NCI-H2171 (cell line): ENCODE measurements at places on chromosomes 4 and X.

- no peak for DNase-seq
These were observed 38.0 kb downstream of the CCNG2 start for GRCh38 chr4:77194989-77195388.

DNA sequence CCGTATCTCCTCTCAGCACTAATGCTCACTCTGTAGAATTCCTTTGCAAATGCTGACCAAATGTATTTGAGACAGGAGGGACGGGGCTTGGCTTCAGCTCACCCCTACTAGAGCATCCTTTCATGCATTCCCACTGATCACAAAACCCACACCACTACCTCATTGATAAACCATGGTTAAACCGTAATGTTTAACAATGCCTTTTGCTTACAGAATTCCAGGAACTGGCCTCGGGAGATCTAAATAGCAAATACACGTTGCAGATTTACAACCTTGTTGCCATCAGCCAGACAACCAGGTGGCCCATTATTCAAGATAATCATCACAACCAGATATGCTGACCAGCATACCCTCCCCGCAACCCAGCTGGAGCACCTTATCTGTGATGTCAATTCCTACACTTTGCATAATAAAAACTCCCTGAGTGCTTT, 391.9 kb downstream of the KCTD8 start:
- no peak for DNase-seq

- DNase-seq, result no peak
These were observed 17.8 kb downstream of the DKK2 start for GRCh38 chr4:107018344-107018735.

DNA sequence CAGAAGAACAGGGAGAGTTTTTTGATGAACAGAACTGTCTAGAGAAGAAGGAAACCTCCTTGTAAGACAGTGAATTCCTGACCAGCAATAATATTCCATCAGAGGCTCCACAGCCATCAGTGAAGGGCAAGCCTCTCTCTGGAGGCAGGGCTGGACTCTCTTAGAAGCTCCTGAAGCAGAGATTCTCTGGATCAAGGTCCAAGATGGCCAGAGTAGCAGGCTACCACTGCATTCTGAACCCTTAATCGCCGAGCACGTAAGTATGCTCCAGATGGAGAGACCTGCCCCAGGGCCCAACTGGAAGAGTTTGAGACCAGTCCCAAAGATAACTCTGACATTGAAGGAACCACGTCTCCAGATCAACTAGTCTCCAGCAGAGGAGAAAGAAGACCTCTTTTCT, 16.4 kb downstream of the GABRE start:
- DNase-seq, result no peak

DNA sequence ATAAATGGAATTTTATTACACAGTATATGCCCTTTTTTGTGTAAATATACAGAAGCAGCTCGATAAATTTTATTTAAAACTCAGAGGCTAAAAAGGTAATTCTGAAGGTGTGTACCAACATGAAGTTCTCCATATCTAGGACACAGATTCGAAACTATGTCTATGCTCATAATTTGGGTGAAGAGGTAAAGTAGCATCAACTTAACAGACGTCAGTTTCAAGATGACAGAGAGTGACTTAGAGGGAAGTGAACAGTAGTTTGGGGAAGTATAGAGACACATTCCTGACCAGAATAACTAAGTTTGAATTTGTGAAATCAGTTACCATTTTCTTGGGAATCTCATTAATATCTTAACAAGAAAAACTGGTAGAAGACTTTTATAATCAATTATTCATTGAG, 2493.3 kb downstream of the ARAP2 start:
- no peak for DNase-seq

GRCh38 chrX:67787196-67787595, 243.4 kb downstream of the AR start:
- no peak for DNase-seq

GRCh38 chr4:185638548-185639301, 103.4 kb upstream of the PDLIM3 start:
- DNase-seq, result no peak

DNA sequence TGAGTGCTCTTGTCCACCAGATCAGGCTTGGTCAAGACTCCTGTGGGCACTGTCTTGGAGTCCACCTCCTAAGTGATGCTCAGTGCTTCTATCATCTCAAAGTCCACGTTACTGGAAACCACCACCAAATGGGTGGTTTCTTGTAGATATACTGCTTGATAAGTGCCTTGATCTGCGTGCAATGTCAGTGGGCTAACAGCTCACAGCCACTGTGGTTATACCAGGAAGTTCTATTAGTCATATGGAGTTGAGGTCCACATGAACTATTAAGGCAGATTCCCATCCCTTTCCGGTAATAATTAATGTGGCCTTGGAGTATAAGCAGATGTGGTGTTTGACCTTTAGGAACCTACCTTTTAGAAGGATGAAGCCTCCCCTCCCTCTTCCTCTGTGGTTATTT, 161.9 kb downstream of the ZNF518B start:
- DNase-seq, result no peak

- no peak for DNase-seq
These were observed 63.7 kb upstream of the FMR1 start for GRCh38 chrX:147847999-147848398.

DNA sequence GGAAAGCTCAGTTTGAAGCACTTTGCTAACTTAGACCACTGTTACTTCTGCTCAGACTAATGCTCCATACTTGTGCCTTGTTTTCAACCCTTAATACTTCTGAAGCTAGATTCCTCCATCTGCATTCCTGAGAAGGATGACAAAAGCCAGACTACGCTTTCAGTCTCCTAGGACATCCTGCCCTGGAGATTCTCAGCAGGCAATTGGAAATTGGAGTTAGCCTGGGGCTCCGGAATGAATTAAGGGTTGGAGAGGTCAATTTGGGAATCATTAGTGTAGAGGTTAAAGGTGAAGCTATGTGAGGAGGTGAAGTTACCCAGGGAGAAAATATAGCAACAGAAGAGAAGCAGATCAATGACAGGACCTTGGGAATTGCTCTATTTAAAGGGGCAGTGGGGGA, 215.9 kb upstream of the MBNL3 start:
- DNase-seq, result no peak

DNA sequence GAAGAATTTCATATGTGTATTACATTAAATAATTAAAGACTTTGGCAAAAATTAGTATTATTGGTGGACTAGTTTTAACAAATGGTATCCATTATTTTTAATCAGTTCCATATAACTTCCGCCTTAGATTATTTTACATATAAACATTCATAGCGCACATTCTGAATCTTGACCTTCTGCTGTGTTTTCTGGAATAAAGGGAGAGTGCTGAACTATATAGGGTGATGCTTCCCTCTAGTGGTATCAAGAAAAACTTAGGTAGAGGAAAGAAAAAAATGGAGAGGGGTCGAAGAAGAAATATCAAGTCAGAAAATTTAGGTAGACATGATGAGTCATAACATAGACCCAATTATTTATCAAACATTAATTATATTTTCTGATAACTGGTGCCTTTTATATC, 155.6 kb upstream of the PACRGL start:
- no peak for DNase-seq

GRCh38 chrX:39935411-39936064, 162.2 kb downstream of the BCOR start:
- DNase-seq, result no peak

DNA sequence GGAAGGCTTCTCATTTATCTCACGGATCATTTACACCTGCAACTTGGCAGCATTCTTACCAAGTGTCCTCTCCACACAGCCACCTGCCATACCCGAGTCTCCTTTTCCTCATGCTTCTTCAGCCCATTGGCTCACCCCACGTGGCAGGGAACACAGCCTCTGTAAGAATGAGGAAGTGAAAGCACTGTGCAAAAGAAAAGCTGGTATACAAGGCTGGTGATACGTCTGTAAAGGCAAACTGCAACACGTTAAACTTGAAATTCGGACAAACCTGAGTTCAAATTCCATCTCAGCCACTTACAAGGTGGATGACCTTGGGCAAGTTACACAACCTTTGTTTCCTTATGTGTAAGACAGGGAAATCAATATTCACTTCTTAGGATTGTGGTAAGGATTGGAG, 164.0 kb upstream of the RASGEF1B start:
- no peak for DNase-seq

DNA sequence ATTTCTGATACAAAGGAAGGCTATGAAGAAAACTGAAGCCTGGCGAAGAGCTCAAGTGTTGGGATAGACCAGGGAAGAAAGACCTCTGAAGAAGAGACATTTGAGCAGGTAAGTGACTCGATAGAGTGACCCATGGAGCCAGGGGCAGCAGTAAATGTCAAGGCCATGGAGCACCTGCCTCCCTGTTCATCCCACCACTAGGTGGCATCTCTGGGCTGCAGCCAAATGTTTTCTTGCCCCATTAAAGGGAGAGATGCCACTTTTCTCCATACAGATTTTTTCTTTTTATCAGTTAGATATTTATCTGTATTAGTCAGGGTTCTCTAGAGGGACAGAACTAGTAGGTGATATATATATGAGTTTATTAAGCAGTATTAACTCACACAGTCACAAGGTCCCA, 4.9 kb upstream of the ZNF81 start:
- peak; percentile 15 for DNase-seq

DNA sequence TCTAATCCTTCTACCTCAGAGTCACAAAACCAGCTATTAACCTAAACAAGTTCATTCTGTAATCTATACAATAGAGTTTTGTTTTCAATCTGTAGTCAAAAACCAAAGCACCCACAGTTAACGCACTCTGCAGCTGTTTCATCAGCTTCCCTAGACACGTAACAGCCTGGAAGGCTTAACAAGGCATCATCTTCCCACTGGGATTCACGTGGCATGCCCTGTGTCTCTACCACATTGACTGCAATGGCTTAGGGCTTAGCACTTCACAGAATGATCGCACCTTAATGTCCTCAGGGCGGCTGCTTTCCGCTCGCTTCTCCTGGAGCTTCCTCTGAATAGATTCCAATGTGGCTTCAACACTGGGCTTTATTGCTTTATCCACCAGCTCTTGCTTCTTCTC, 49.7 kb upstream of the NAP1L5 start:
- no peak for DNase-seq

DNA sequence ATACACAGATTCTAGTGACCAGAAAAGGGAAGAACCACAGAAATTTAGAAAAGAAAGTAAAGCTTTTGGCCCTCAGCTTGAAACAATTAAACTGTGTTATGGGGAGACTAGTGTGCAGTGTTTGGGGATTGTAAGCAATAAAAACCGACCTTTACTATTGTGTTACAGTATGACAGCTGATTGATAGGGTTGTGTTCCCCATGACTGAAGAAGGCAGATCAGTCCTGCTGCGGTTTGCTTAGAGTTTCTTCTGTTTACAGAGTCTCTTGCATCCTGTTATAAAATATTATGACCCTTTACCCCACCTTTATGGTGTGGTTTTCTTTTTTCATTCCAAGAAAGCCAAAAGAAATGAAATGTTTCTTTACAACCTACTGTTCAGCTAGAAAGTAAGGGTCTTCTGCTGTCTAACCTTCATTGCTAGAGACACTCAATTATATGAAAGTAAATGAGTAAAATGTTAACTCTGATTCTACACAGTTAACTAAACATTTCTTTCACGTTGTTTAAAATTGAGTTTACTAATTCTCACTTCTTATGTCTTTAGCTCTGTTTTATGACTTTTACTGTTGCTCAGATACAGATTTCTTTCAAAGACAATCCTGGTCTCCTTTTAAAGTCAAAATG, 18.1 kb downstream of the CHIC1 start:
- no peak for DNase-seq

GRCh38 chrX:23666282-23666681, 1.0 kb upstream of the PRDX4 start:
- no peak for DNase-seq

GRCh38 chr4:4776335-4776734, 83.1 kb upstream of the MSX1 start:
- no peak for DNase-seq

GRCh38 chrX:132333351-132333750, 114.1 kb upstream of the RAP2C start:
- no peak for DNase-seq

DNA sequence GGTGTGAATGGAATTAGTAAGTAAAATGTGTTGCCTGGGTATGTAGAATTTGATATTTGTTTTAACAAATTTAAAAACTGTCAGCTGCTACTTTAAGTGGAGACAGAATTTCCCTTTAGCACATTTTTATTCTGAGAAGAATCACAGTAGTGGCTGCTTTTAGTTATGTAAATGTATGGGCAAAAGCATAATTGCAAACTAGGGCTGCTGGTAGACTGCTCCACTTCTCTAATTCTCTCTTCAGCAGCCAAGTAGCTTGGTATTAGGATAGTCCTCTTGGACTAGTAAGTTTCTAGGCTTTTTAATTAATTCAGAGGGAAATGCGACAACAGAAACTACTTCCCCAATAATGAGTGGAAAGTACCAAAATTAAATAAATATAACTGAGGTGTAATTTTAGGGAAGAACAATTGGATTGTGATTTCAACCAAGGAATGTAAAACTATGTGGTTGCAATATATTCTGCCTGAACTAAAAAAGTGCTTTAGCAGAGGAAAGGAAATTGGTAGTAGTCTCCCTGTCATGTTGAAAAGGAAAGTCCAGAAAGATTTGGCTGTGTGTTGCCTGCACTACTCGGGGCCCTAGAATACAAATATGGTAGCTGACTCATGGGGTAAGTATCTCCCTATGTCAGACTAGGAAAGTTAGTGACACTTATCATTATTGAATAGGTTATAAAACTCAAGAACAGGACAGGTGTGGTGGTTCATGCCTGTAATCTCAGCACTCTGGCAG, 9.2 kb upstream of the EIF4E start:
- no peak for DNase-seq

DNA sequence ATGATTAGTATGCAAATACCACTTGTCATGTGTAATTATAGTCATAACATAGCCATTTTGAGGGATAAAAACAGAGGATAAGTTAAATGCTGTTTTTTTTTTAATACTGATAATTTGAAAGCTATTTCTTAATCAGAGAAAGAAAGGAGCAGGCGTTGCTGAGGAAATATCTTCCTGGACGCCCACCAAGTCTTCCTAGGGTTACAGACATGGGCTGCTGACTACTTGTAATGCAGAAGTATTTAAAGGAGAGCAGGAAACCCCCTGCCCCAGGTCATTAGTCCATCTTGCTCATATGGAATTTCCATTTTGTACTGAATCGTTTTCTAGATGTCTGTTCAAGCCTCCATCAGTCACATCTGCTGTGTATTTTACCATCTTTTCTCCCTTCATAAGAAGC, 176.2 kb downstream of the ADGRL3 start:
- DNase-seq, result no peak

- no peak for DNase-seq
These were observed 44.9 kb downstream of the USP46 start for GRCh38 chr4:52614241-52614640.

- no peak for DNase-seq
These were observed 16.0 kb upstream of the FGF16 start for GRCh38 chrX:77431227-77431626.
